CD4-positive, alpha-beta T cell treated with Interleukin-1 beta for 1 hour (primary cell): ENCODE measurements at places on chromosomes 1 and 21.

DNA sequence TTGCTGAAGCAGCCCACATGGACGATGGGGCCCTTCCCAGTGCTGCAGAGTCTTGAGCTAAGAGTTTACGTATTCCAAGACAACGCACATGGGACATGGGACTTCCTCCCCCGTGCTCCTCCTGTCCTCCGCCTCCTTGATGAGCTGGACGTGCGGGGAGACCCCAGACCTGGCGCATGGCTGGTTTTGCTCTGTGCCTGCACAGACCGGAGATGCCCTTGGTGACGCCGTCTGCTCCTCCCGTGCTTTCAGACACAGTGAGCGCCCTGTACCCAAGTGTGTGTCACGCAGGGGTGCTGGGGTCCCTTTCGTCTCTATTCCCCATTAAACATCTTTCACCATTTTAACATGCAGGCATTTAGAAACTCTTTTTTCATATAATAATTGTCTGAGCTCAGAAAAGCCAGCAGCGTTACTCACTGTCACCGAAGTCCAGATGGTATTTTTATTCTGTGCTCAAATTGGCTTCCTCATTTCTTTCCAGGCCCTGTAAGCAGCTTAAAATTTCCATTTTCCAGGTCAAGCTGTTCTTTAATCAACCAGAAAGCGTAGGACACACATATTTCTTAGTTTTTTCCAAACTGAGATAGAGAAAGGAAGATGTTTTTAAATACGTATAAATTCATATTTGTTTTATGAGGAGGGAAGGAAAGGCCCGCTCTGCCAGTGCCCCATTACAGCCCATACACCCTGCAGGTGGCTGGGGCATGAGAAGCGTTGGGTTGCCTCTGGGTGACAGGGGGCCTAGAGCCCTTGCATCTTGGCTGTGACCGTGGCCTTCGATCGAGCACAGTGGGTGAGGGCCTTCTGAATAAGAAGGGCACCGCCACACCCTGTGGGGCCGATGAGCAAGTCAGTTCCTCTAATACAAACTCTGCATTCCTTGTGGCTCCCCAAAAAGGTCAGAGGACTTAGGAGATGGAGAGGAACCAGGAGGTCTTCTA is 17.9 kb upstream of the ZBTB21 start:
- DNase-seq, result no peak

DNA sequence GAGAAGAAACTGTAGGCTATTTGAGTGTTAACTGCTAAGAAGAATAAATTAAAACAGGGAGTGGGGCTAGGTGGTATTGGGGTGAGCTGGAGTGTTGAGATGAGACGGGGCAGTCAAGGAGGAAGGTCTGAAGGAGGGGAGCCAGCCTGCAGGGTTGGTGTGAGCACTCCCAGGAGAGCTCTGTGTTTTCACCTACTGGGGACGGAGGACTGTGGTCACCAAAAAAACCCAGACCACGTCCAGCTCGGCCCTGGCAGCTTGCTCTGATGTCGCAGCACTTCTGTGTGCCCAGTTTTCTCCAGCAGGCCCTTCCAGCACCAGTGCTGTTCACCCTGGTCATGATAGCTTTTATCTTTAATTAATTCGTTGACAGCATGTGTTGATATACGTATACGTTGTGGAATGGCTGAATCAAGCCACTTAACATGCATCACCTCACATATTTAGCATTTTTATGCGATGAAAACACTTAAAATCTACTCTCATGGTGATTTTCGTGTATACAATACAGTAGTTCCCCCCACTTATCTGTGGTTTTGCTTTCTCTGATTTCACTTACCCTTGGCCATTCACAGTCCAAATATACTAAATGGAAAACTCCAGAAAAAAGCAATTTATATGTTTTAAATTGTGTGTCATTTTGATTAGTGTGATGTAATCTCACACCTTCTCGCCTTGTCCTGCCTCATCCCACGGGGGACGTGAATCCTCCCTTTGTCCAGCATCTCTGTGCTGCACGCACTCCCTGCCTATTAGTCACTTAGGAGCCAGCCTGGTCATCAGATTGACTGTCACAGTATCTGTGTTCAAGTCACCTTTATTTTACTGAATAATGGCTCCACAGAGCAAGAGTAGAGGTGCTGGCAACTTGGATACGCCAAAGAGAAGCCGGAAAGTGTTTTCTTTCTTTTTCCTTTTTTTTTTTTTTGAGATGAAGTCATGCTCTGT is 12.3 kb downstream of the FAM3B start:
- DNase-seq, result no peak

DNA sequence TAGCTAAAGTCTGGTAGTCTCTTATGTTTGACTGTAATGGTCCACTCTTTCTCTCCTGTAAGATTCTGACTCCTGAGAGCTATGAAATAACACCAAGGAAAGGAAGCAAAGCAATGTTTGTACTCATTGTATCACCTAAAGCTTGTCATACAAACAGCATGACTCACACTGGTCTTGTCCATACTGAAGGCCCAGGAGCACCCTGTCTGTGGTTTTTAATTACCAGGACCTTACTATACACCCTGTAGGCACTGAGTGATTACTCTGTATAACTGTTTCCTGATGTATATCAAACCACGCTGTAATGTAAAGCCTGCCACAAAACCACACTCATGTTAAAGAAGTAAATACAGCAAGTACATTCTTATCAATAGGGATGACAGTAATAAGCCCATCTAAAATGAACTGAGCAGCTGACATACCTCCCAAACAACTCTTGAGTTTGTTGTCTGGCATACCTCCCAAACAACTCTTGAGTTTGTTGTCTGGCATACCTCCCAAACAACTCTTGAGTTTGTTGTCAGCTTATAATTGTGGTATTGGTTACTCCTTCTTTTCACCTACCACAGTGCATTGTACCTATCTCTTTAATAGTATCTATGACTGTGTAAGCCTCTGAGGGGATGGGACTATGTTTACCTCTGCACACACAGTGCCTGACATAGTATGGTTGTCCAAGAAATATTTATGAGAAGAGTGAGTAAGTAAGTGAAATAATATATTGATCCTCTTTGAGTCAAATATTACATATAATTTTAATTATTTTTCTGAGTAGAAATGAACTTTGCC is 11.6 kb upstream of the TNFSF18 start:
- no peak for DNase-seq

DNA sequence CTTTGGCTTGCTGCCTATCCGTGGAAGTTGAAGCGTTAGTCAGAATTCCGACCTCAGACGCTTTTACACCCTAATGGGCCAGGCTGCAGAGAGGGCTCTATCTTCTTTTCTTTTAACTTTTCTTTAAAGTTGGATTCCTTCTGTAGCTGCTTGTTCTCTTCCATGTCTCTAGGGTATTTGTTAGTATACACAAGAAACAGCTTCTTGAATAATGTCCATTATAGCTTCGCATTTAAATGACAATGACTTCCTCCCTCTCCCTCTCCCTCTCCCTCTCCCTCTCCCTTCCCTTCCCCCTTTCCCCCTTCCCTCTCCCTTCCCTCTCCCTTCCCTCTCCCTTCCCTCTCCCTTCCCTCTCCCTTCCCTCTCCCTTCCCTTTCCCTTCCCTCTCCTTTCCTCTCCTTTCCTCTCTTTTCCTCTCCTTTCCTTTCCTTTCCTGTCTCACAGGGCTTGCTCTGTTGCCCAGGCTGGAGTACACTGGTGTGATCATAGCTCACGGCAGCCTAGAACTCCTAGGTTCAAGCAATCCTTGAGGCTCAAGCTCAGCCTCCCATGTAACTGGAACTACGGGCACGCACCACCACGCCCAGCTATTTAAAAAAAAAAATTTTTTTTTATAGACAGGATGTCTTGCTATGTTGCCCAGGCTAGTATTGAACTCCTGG is 33.0 kb downstream of the RIPPLY3 start:
- no peak for DNase-seq
